ENCODE measurements at places on chromosomes 7 and 10.

DNA sequence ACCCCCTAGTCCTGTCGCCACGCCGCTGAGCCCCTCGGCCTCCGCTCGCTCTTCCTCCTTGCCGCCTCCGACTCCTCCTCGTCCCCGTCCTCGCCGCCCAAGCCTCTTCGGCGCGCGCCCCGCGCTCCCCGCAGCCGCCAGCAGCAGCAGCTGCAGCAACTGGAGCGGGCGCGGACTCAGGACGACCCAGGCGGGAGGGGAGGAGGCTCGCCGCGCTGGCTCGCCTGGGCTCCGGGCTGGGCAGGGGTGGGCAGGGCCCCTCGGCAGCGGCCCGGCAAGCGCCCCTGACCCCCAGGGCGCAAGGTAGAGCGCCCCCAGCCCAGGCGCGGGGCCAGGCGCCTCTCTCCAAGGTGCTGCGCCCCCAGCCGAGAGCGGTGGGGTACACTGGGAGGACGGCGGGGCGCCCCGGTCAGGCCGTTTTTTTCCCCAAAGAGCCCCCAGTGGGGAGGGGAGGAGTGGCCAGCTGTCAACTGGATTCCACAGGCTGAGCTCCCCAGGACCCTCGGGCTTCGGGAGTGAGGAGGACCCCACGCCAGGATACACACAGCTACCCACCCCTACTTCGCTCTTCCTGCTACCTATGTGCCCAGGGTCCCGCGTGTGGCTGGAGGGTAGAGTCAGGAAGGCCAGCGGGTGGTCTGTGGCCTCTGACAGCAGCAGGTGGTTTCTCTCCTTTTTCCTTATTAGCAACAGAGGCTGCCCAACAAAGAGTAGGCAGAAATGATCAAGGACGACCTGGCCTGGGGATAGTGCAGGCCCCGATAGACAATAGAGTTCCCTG, 903 bp upstream of the KCNMA1 start:
- no peak for DNase-seq

GRCh38 chr10:128861018-128861901, 605.8 kb upstream of the MGMT start:
- no peak for DNase-seq

DNA sequence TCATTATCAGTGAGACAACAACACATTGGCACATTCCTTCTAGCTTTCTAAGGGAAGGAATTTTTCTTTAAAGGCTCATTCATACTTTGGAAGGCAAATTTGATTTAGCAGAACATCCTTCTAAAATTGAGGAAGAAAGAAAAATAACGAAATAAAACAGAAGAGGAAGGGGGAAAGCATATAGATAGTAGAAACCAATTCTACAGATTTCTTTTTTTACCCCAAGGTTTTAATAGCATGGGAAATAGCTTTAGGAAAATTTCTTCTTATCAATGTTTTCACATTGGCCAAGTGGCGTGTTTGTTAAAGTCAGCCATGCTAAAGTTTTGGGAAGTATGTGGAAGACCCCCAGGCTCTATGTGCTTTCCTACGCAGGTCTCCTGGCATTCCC, 35.7 kb downstream of the MACROH2A2 start:
- no peak for DNase-seq

- no peak for DNase-seq
These were observed 3.9 kb upstream of the EPC1 start for GRCh38 chr10:32350811-32351350.

Measured in G401 (cell line).